ENCODE measurements at places on chromosomes 7 and 10.

DNA sequence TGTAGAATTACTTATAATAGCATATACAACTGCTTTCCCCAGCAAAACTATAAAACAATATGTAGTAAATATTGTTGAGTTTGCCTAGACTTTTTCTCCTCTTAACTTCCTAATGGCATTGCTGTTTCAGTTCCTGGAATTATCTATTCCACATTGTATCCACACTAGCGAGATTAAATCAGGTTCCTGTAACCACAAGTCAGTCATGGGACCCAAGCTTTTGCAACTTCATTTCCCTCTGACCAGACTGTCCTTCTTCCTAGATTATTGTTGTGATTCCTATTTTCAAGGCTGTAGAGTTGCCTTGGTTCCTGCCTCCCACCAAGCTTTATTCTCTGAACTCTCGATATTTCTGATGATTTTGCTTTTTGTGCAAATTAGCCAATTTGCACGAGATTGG lies 173.3 kb upstream of the ZNF804B start:
- no peak for DNase-seq

DNA sequence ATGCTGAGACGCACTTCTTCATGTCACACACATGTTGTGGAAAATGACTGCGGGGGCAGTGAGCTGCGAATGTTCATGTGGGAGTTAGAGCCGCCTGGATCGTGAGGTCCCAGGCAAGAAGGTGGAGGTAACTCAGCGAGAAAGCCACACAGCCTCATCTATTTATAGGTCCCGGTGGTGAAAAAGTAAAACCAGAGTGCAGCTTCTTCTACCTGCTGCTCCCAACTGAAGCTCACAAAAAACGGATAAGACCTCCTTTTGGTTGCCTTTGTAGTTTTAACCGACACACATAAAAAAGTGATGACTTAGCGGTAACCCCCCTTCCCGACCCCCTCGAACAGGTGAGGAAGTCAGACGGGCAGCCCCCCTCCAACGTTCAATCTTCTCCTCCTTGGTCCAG lies 276.9 kb downstream of the GATA3 start:
- peak; percentile 31 for DNase-seq

DNA sequence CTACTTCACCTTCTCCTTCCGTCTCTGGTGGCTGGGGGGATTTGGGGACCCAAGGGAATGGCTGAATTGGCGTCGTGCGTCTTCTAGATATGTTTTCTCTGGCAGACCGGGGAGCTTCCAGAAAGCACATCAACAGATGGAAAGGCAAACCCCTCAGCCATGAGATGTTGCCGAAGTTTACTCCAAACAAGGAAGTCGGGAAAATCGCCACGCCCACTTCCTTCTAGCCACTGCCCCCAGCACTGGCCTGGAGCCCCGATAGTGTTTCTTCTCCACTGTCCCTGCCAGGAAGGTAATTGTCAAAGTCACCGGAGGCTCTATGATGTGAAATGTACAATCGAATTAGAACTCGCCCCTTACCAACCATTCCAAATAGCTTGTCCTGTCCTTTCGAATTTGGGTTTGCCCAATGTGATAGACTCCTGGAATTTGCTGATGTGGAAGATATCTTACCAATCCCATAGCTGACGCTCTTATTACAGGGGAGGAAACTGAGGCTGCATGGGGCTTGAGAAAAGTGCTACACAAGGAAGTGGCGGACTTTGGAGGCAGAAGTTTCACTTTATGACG lies 191.0 kb downstream of the LSM5 start:
- DNase-seq, result no peak

DNA sequence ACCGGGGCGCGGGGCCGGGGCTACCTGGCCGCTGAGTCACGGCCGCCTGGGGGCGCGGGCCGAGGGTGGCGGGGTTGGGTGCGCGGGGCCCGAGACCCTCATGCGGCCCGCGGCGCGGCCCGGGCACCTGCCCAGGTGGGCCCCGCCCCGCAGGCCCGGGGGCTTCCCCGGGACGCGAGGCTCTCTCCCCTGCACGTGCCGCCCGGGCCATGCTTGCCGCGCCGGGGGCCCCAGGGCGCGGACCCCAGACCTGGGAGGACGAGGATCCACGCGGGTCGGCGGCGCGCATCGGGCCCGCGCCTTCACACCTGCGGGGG lies 402 bp downstream of the MAFK start:
- no peak for DNase-seq

DNA sequence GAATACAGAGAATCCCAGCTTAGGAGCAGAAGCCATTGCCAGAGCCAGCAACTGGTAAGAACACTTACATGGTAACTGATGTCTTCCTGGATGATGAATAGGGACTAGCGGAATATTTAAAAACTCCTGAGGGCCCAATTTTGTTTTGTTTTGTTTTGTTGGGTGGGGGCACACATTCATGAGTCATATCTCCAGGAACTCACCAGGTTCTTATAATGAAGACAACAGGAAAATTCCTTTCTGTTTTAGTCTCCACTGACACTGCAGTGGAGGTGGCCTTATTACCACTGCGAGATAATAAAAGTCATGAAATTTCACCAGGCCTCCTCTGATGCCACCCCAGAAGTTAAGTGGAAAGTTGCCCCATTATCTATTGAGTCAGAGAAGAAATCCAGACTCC lies 6.6 kb upstream of the CUZD1 start:
- no peak for DNase-seq

DNA sequence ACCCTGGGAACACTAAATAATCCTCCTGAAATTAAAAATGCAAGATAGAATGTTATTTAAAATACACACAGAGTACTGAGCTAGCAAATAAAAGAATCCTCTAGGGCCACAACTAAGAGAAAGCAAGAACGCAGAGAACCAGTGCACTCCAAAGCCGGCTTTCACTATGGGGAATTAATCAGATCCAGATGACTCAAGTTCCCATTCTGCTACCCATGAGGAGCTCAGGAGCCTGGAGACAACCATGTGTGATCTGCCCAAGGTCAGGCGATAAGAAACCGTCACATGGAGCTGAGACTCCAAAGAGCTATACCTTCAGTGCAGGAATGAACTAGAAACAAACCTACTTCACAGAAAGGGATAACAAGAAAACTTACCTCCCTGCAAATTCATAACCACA lies 19.5 kb upstream of the CYREN start:
- peak; percentile 10 for DNase-seq

GRCh38 chr7:108254259-108254658 lies 124.1 kb upstream of the LAMB4 start:
- DNase-seq, result no peak

- DNase-seq, result no peak
Observed at GRCh38 chr10:20746856-20747255, 150.3 kb downstream of the NEBL start.

- DNase-seq, result no peak
Observed at GRCh38 chr10:535952-536351, 153.5 kb downstream of the DIP2C start.

GRCh38 chr7:130961128-130961601 lies 227.2 kb upstream of the KLF14 start:
- DNase-seq, result peak; percentile 87

- no peak for DNase-seq
Observed at GRCh38 chr10:38159004-38159403, 64.9 kb downstream of the ZNF37A start.

DNA sequence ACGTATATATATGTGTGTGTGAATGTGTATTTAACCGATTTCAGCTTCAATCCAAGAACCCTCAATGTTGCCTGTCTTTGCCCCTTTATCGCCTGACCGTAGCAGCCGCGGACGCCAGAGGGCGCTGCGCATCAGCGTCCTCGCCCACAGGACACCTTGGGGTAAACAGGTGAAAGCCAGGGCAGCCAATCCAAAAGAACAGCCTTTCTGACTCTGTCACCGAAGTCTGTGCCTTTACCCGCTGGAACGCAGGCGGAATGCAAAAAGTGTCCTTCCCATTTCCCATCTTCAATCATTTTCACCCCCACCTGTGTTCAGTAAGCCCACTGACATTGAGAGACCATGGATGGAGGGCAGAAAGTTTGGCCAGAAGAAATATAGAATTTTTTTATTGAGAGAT lies 3.6 kb downstream of the NXPH1 start:
- peak; percentile 62 for DNase-seq

DNA sequence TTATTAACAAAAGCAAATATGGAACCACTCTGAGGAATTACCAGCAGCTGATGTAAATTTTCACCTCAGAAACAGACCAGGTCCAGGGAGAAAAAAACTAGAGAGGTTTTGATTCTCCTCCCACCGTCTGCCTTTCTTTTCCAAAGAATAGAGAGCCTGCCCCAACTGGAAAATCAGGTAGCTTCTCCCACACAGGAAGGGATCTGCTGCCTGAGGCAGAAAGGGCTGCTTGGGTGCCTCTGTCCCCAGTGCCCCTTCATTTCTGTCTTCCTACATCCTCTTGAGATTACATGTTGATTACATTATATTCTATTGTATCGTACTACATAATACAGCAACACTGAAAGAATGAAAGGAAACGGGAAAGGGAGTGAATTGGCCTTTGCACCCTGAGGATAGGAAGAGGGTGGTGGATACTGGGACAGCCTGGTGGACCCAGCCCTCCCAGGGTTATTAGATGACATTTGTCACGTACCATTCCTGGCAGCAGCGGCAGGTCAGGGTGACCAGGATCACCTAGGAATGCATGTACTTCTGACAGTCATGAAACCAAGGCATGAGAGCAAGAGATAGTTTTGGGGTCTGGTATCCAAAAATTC lies 8.9 kb downstream of the ST8SIA6 start:
- no peak for DNase-seq

GRCh38 chr7:93426155-93426696 lies 148.3 kb downstream of the CALCR start:
- no peak for DNase-seq

All from activated naive CD4-positive, alpha-beta T cell treated with anti-CD3 and anti-CD28 coated beads, Interleukin-2, amount 10 ng/mL, durations not matched to agents 7 days and 5 days (primary cell).